ENCODE measurements at places on chromosomes 7 and 10. TPM values are rescaled to one million over a fixed set of nuclear protein-coding genes. Genes with fewer than 3 reads are reported as not detected.

ABCB1 gene
- total RNA-seq: 1.1 TPM

TDRD1 gene
- 0.20 TPM for total RNA-seq

RBM20 gene
- 2.4 TPM for total RNA-seq

CTAGE8 gene
- 5.3 TPM for total RNA-seq

POLR2J gene
- total RNA-seq: 12.4 TPM

FKBP6 gene
- not detected for total RNA-seq

CFAP43 gene
- total RNA-seq: 1.6 TPM

GRCh38 chr7:22039670-22040069, 94.0 kb upstream of the CDCA7L start:
- no peak for DNase-seq

DNA sequence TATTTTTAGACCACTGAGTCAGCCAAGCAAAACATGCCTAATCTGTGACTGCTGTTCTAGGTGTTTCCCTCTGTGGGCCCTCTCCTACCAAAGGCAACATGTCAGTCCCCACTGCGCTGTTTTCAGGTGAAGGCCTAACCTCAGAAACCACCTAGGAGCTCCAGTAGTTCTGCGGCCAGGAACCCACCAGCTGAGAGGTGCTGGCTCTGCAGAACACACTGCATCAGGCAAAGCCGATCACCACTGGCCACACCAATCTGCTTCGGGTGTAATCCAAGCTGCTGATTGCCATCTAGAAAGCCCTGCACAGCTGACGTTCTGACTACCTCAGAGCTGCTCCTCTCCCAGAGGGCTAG, 14.9 kb downstream of the CAMK2G start:
- no peak for DNase-seq

DNA sequence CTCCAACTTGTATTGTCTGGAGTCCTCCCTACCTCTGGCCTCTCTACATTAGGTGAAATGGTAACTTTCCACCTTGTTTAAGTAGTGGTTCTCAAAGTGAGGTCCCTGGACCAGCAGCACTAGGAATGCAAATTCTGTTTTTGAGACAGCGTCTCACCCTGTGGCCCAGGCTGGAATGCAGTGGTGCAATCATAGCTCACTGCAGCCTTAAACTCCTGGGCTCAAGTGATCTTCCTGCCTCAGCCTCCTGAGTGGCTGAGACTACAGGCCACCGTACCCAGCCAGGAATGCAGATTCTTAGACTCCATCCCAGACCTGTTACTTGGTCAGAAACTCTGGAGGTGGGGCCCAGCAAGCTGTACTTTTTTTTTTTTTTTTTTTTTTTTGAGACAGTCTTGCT, 6.8 kb upstream of the TBL2 start:
- DNase-seq: no peak

DNA sequence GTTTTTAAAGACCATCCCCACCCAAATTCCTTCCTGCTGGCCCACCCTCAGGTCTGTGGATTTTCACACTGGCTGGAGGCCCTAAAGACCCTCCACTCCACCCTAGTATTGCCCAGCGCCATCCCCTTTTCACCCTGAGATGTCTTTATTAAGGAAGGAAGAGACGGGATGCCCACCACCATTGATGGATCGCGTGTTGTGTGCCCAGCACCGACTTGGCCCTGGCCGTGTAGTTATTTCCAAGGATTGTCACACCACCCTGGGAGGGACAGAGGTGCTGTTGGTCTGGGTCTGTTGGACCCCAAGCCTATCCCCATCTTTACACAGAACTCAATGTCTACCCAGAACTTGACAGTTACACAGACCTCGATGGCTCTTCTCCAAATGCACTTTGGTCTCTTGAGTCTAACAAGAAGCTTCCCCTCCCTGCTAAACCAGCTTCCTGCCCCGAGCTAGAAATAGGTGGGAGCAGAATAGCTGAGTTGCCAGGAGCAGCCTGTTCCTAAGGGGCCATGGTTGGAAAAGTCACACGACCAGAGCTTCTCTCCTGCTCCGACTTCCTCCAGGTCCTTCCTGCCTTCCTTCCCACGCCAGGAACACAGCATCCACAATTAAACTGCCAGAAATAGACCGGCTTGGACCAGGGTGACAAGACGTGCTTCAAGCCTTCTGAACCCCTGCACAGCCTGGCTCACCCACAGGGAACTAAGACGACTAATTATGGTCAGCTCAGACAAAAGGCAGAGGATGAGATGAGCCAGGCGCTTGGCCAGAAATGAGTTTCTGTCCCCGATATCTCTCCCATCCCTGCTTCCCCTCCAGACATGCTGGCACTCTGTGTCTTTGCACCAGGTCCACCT, 139.5 kb upstream of the CHST15 start:
- DNase-seq: no peak

GRCh38 chr7:133292631-133293030, 39.8 kb downstream of the EXOC4 start:
- no peak for DNase-seq

DNA sequence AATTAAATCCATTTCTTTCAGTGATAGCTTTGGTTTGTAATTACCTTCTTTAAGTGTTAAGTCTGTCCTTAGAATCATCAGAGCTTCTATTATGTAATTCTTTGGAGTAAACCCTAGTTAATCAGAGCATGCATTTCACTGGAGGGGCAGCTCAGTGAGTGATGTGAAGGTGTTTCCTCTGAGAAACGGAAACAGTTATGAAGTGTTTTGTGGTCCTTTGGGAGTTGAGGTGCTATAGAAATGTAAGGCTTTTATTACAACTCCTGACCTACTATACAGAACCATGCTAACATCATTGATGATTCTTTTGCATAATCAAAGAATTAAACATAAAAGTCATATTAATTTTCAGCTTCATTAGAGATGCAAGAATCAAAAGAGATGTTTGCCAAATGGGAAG, 141.5 kb downstream of the EXOC4 start:
- DNase-seq: no peak

All from skin of body (tissue), 3 donors.